RPMI8226 (cell line): ENCODE measurements at places on chromosomes 7 and 10.

DNA sequence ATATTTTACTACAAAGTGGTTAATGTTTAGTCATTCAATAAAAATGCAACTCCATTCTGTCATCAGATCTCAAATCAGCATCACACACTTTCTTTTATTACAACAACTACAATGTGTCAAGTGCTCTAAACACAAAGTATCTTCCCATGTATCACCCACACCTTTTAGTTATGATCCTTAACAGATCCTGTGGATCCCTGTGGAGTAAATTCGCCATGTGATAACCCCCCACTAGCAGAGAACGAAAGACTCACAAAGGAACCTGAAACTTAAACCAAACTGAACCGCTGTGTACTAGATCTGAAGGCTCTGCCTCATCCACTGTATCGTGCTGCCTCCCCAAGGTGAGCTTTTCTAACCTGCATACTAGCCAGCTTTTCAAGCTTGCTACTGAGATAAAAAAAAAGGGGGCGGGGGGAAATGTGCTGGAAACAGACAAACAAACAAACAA is 1.7 kb downstream of the DPY19L1 start:
- peak; percentile 71 for DNase-seq

GRCh38 chr10:43262902-43263466 is 3.9 kb downstream of the RASGEF1A start:
- no peak for DNase-seq

DNA sequence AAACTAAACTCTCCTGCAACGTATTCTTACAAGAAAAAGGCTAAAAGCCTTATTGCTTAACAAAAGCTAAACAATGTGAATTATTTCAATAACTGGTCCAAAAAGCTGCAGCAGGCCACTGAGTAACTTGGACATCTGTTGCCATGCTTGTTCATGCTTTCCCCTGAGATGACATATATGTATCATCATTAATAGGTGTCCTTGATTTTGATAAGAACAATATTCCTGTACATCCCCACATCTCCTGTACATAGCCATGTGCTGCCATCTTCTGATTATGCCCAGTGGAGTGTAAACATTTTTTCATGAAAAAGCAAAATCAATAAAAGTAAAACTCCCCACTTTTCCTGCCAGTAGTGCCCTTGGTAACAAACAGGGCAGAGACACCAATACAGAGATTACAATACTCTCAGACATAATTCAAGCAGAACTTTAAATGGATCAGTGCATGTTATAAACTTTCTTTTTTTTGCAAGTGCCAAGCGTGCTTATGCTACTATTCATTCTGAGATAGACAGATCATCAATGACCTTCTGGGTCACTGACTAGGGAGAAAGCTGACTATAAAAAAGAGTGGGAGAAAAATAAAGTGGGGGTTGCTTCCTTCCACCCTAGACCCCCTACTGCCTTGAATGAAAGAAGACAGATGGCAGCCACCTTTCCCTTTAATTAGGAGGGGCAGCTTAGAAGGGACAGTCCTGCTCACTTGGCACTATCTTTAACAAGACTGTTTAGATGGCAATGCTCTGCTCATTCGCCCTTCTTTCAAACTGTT is 205.5 kb upstream of the KLF14 start:
- no peak for DNase-seq

GRCh38 chr10:46527241-46527811 is 29.1 kb downstream of the GPRIN2 start:
- DNase-seq: no peak

DNA sequence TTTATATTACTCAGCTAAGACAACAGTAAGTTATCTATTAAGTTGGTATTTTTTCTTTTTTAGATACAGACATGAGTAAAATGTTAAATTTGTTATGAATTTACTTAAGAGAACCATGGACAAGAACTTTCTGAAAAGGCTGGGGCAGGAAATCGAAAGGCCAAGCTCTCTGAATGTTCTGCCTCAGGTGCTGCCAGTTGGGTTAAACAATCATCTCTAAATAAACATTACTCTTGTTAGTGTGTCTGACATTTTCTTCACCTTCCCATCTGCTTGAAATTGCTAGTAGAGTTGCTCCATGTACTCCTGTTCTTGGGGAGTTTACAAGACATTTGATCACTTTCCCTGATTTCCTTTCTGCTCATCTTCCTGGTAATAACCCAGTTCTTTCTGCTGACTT is 87.5 kb downstream of the ANKRD7 start:
- no peak for DNase-seq

DNA sequence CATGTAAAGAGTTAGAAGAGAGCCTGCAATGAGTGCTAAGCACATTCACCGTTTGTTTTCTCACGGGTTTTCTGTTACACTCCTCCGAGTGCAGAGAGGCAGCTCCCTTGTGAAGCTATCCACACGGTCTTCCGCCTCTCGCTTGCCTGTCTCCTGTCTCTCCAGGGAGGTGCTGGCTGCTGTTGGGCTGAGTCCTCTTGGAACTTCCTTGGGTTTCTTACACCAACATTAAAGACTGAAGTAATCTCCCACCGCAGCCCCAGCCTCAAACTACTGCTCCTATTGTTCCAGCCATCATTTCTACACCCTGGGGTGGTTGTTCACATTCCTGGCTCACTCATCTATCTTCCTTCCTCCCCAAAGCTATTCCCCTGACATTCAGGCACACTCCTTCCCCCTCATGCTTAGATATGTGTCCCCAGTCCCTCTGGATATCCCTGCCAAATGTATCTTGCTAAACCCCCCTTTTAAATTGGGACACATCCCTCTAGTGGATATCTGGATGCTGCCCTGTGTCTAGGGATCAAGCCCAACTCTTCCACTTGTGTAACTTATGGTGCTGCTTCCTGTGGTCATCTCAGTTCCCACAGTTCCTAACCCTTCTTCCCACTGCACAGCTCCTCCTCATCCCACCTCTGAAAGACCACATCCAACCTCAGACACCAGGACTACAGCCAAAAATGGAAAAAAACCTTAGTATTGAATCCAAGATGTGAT is 14.1 kb downstream of the ESYT2 start:
- no peak for DNase-seq

- no peak for DNase-seq
Measured at GRCh38 chr10:83533290-83533689, 606.0 kb upstream of the GHITM start.

DNA sequence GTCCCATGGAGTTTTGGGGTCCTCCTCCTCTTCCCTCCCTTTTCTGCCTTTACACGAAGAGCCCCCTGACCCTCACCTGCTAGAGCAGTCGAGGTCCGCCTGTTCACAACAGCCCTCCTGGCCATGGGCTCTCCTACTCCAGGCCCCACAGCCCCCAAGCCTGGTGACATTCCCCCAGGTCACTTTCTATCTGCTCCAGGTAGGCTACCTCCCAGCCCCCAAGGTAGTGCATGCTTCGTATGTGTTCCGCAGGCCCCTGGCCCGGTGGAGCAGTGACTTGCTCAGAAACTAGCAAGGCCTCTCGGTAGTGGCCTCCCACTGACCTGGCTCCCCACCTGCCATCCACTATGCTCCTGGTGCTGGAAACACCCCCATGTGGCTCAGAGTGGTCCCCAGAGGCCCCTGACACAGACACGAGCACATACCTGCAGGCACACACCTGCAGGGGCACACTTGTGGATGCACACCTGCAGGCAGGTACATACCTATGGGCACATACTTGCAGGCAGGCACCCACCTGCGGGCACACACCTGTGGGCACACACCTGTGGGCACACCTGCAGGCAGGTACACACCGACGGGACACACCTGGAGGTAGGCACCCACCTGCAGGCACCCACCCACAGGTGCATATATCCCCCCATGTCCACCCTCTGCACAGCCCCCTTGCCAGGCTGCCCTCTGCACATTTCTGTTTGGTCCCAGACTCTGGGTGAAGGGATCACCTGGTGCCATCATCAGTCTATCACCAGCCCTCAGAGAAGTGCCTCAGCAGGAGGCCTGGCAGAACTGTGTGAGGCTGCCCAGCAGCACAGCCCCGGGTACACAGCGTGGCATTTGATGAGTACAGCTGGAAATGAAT is 322.5 kb downstream of the PTPRN2 start:
- no peak for DNase-seq

GRCh38 chr10:108388706-108389105 is 1224.2 kb upstream of the SORCS1 start:
- DNase-seq: no peak

GRCh38 chr7:157412021-157412443 is 75.2 kb downstream of the DNAJB6 start:
- no peak for DNase-seq

- no peak for DNase-seq
Measured at GRCh38 chr10:43322331-43322730, 49.1 kb upstream of the FXYD4 start.

GRCh38 chr7:135795846-135796570 is 47.4 kb upstream of the FAM180A start:
- DNase-seq: no peak

GRCh38 chr10:58158806-58159205 is 108.9 kb downstream of the IPMK start:
- no peak for DNase-seq

- DNase-seq: no peak
Measured at GRCh38 chr10:34758447-34758996, 56.6 kb downstream of the PARD3 start.

- peak; percentile 73 for DNase-seq
Measured at GRCh38 chr10:8404721-8405120, 350.2 kb downstream of the GATA3 start.

- no peak for DNase-seq
Measured at GRCh38 chr10:25257646-25258045, 82.8 kb downstream of the GPR158 start.

DNA sequence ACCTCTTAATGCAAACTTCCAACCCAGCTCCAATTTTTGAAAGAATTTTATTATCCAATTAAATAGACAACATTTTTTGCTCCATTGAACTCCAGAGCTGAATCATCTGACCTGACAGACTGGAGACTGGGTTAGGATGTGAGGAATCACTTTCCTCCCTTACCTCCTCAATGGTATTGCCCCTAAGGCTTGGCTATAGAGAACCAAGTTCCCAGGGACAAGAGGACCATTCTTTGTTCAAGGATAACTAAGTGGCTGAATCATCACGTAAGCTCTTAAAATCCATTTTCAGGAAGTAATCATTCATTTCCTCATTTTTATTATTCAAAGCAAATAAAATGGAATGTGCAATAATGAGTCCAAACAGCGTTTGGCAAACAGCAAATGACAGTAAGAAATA is 335.1 kb downstream of the GATA3 start:
- no peak for DNase-seq

GRCh38 chr7:130987092-130987491 is 253.1 kb upstream of the KLF14 start:
- no peak for DNase-seq

DNA sequence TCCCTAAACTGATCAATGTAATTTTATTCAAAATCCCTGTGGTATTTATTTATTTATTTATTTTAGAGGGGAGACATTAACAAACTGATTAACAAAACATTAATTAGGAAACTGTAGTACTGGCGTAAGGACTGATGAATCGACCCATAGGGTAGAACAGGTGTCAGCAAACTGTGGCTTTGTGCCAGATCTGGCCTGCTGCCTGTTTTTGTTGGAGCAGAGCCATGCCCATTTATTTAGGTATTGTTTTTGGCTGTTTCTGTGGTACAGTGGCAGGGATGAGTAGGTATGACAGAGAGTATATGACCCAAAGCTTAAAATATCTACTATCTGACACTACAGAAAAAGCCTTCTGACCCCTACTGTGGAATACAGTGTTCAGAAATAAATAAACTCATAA is 332.5 kb upstream of the ETV1 start:
- peak; percentile 87 for DNase-seq

DNA sequence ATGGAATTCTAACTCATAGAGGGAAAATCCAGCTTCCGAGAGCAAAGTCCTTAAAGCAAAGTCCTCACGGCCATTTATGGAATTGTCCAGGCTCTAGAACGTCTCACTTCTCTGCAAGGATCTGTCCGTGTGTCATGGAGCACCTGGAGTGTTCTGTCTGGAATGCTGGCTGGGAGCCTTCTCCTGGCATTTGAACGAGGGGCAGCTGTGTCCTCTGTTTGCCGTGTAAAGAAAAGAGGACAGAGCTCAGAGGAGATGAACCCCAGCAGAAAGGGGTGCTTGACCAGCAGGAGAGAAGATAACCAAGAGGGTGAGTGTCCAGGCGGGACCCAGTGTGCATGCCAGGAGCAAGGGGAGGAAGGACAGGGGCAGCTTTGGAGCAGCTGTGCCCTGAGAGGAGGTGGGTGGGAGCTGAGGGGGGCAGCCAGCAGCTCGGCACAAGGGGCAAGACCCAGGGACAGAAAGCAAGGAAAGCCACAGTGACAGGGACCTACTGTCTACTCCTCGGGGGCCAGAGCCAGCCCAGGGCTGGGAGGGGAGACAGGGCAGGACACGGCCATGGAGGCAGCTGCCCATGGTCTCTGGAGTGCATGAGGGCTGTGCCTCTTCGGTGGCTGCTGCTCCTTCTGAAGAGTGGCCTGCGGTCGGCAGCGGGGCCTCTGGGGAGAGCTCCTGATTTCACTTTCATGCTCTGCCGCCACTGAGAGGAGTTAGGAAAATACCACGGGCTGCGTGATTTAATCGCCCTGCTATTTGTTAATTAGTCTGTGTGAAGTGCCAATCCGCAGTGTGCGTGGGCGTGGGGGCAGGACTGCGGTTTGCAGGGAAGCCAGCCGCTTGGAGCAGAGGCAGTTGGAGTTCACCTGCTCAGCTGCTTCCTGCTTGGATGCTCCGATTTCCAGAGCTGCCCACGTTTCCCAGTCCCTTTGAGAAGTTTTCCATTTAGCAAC is 149.3 kb upstream of the SHH start:
- no peak for DNase-seq

GRCh38 chr7:43249823-43250145 is 137.3 kb downstream of the HECW1 start:
- DNase-seq: peak; percentile 22

- no peak for DNase-seq
Measured at GRCh38 chr7:84042110-84042539, 152.5 kb downstream of the SEMA3A start.

GRCh38 chr10:74114041-74114448 is 36.6 kb downstream of the AP3M1 start:
- no peak for DNase-seq

GRCh38 chr7:150413640-150414081 is 34.5 kb downstream of the ZNF775 start:
- no peak for DNase-seq

GRCh38 chr10:78963074-78964034 is 105.4 kb upstream of the ZMIZ1 start:
- no peak for DNase-seq
